ENCODE measurements at places on chromosomes 2 and 18.

DNA sequence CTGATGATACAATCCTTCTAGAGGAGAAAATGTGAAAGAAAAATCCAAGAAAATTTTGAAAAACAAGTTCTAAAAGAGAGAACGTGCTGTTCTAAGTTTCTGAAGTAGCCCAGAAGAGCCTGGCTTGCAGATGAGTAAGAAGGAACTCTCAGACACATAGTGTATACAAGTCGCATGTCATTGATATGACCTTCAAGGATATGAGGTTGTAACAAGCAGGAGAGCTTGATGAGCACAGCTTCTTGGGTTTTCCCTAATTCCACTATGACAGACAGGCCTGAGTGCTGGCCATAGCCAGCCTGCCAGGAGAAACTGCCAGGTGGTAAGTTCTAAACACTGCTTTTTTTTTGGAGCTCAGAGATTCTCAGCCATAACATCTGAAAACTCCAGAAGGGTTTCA, 235.7 kb upstream of the SIX2 start:
- H3K4me1 ChIP-seq, result no peaks in the 10 kb centered on the region
- no peak overlapping the region for H3K27ac ChIP-seq
- no peak for DNase-seq
- no peak overlapping the region for H3K4me3 ChIP-seq
- no peaks in the 10 kb centered on the region for H3K27me3 ChIP-seq

- DNase-seq, result peak; percentile 76
- H3K4me3 ChIP-seq, result peak overlapping the region; percentile 41
- H3K27ac ChIP-seq, result peak overlapping the region; percentile 42
- no peaks in the 10 kb centered on the region for H3K36me3 ChIP-seq
- peaks cover 11% of the 10 kb centered on the region for H3K4me1 ChIP-seq
Observed at GRCh38 chr2:127024769-127025358, 82.1 kb downstream of the BIN1 start.

DNA sequence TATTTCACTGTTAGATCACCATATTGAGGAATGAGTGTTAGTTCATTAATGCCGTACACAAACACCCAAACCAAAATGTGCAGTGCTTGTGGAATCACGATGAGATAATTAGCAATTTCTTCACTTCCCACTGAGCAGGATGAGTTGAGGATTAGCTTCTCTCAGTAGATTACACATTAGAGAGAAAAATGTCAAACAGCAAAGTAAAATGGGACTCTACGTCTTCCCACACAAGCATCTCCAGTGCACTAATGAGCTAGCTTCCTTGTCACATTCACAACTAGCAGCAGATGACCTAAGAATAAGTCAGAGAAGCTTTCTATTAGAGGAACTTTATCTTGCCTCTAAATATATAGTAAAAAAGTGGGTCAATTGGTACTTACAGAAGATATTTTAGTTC, 926.9 kb downstream of the TSN start:
- no peak for DNase-seq
- H3K36me3 ChIP-seq, result no peaks in the 10 kb centered on the region
- H3K4me3 ChIP-seq, result no peak overlapping the region

DNA sequence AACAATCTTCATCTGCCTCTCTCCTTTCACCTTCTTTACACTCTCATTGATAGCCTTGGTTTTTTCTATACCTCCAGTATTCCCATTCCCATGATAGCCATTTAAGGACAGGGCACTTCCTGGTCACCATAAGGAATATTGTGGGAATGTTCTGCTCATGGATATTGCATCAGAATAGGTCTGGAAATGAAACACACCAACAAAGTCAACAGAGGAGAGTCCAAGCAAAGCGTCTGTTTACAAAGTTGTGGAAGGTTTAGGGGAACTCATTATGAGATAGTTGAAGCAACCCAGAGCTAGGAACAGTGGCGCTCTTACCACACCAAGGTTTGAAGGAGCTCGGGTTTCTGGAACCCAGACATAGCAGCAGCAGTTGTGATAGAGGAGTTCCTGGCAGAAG, 150.3 kb upstream of the TNP1 start:
- no peaks in the 10 kb centered on the region for H3K27me3 ChIP-seq
- H3K4me3 ChIP-seq, result no peak overlapping the region
- no peaks in the 10 kb centered on the region for H3K36me3 ChIP-seq
- DNase-seq, result no peak
- no peak overlapping the region for H3K27ac ChIP-seq
